MCF 10A (cell line): ENCODE measurements at places on chromosomes 7 and 10. TPM values are rescaled to one million over a fixed set of nuclear protein-coding genes. Genes with fewer than 3 reads are reported as not detected.
A peak's percentile ranks its signal among the peaks of the same experiment; 100 is the strongest.

GRCh38 chr7:105246256-105246655, 142.5 kb downstream of the SRPK2 start:
- no peak for DNase-seq

DNA sequence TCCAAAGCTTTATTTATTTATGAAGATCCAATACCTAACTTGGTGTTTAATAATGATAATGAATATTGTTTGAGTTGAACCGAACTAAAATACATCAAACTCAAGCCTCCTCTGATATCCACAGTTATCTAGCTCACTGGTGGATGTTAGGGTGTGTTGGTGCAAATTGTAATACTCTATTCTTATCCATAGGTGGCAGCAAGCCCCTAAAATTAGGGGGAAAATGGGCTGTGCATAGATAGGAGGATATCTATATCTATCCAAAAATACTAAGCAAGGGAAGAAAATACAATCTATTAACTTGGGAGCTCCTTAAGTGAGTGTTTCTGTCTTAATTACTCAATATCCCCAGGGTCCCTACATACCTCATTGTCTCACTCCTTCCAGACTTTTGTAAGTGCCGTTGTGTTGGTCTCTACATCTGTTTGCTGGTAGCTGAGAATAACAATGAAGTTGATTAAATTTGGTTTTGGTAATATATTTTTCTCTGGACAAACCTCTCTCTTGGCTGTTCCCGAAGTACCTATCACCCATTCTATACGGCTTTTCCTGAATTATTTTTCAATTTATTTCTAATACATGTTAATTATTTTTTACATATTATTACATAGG, 55.0 kb upstream of the VWDE start:
- DNase-seq, result peak; percentile 62

DNA sequence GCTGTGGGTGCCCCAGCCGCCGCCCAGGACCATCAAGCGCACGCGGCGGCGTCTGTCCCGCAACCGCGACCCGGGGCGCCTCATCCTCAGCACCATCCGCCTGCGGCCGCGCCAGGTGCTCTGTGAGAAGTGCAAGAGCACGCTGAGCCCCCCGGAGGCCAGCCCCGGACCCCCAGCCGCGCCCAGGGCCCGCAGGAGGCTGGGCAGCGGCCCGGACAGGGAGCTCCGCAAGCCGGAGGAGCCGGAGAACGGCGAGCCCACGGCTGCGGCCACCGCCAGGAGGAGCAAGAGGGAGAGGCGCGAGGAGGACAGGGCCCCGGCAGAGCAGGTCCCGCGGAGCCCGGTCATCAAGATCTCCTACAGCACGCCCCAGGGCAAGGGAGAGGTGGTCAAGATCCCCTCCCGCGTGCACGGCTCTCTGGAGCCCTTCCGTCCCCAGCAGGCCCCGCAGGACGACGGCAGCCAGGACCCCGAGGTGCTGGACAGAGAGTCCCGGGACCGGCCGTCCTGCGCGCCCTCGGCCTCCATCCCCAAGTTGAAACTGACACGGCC, 8.0 kb downstream of the PWWP2B start:
- DNase-seq, result no peak

GRCh38 chr7:135747366-135747765, 1.2 kb downstream of the FAM180A start:
- DNase-seq, result no peak

GRCh38 chr10:13528875-13529713, at the start of gene BEND7:
TSS of gene BEND7 (minus strand) at chr10:13529014. CDS start at chr10:13528533, 481 bp downstream.
- no peak for DNase-seq

DNA sequence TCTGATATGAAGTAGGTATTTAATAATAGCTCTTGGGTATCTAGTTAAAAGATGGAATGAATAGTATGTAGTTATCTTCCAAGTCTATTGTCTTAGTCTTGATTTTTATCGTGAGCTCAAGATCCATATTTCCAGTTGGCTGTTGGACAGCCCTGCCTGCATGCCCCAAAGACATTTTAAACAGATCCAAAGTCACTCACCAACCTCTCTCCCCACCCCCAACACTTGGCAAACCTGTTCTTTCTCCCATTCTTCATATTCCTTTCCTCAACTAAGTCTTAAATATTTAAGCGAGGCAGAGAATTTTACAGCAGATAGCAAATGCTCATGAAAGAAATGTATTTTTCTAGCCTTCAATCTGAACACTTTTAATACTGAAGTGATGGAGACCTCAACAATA, 80.7 kb upstream of the PALS2 start:
- no peak for DNase-seq

DNA sequence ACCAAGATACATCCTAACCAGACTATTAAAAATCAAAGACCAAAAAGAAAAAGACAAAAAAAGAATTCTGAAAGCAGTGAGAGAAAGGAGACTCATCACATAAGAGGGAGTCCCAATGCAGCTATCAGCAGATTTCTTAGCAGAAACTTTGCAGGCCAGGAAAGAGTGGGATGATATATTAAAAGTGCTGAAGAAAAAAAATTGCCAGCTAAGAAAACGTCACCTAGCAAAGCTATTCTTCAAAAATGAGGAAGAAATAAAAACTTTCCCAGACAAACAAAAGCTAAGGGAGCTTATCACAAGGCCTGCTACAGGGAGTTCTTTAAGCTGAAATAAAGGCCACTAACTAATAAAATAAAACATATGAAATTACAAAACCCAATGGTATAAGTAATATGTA, 40.5 kb upstream of the CDK6 start:
- DNase-seq, result no peak

Gene TLL2
- total RNA-seq, result 0.20 TPM in 1 of 2 replicates, not detected in the other
